ENCODE measurements at places on chromosomes 12 and 14. TPM values are rescaled to one million over a fixed set of nuclear protein-coding genes. Genes with fewer than 3 reads are reported as not detected.

DNA sequence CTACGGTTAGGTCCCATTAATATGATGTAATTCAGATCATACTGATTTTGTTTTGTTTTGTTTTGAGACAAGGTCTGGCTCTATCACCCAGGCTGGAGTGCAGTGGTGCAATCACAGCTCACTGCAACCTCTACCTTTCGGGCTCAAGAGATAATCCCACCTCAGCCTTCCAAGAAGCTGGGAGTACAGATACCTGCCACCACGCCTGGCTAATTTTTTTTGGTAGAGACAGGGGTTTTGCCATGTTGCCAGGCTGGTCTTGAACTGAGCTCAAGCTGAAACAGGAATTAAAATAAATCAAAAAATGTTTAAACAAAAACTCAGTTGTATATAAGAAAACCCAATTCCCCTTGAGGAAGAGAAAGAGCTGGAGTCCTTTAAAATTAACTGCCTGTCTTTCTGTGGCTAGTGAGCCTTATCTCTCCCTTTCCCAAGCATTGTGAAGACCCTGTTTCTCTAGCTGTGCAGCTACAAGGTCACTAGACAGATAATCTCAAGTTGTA lies 17.7 kb upstream of the ANAPC7 start:
- no peak for DNase-seq

DNA sequence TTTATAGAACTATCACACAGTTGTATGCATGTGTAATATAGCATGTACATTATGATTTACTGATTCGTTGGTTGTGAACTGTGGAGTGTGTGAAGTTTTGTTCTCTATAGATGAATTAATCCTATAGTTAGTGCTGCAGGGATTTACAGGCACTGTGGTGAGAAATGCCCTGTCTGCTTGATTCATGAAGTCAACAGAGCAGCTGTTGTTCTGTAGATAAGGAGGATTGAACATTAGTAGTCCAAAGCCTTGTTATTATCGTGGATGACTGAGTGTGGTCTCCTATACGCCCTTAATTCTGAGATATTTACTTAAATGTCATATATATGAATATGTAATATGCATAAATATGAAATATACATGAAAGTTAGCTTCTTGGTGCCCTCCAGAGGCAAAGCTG lies 98.3 kb downstream of the DNAH10 start:
- DNase-seq = no peak

DNA sequence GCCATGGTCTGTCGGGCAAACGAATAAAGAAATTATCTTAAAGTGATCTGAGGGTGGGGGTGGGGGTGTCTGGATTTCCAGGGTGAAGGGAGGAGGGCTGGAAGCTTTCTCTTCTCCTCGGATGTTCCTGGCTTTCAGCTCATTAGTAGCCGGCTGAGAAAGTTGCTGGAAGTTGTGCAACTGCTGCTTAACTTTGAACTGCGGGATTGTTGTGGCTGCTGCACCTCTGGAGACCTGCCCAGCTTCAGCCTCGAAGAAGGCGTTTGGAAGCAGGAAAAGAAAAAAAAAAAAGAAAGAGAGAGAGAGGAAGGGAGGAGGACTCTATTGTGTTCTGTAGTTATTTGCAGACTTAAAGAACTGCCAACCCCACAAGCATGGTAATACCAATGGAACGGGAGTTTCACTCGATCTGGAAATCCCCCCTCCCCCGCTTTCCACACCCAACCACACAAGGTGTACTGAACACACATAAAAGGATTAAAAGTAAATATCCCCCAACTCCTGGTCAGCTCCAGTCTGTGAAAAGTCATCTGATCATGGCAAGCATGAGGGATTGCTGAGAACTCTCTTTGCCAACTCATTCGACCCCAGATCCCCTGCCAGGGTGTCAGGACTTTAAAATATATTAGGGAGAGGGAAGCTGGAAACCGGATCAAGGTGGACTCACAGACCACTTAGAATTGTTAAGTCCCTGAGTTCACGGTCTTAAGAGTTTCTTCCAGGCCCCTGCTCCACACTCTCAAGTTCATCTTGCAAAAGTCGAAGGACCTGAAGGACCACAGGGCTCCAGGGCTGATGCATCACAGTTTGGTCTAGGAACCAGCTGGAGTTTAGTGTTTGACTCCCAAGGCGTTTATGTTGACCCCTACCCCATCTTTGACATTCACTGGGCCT lies at the start of gene RASSF9:
TSS of gene RASSF9 (minus strand) at position 213 of the 894 bp plus-strand sequence. CDS start at position 5, 208 bp downstream.
- DNase-seq = peak; percentile 88

GRCh38 chr12:120225852-120226640 lies 25.1 kb upstream of the RPLP0 start:
- DNase-seq = no peak

- DNase-seq = no peak
Observed at GRCh38 chr14:63891148-63891975, 38.6 kb downstream of the SYNE2 start.

EXOC3L4 gene
- total RNA-seq = not detected

TGM1 gene
- total RNA-seq = 0.74 TPM

- no peak for DNase-seq
Observed at GRCh38 chr14:53126731-53127130, 26.4 kb downstream of the DDHD1 start.

DNA sequence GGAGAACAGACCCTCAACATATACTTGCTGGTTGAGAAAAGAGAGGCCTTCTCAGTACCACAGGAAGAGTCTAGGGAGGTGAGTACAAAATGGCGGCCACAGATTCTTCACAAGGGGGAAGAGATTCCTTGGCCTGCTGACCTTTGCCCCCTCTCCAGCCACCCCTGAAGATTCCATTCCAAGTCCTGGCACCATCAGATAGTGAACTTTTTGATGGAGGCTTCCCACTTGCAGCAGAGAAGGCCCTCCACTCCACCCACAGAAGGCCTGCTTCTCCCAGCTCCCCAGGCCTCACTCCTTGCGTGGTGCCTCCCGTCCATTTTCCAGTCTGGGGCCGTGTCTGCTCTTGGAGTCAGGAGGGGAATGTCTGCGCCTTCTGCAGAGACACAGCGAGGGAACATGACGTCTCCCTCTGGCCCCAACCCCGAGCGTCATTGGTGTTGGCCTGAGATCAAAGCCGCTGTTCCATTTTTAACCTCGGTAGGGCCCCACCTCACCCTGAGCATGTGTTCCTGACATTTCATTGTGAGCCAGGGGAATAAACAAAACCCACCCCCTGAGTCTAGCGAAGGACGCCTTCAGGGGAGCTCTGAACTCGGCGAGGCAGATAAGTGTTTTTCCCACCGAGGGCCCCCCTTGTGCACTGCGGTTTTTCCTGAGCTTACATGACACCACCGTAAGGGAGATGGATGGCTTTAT lies 268.7 kb upstream of the TBX3 start:
- DNase-seq = no peak

GRCh38 chr12:14962797-14963196 lies 1.4 kb upstream of the ARHGDIB start:
- DNase-seq = no peak

CCDC92 gene
- total RNA-seq = 10.2 TPM

- DNase-seq = no peak
Observed at GRCh38 chr14:48111151-48111550, 435.7 kb upstream of the MDGA2 start.

DNA sequence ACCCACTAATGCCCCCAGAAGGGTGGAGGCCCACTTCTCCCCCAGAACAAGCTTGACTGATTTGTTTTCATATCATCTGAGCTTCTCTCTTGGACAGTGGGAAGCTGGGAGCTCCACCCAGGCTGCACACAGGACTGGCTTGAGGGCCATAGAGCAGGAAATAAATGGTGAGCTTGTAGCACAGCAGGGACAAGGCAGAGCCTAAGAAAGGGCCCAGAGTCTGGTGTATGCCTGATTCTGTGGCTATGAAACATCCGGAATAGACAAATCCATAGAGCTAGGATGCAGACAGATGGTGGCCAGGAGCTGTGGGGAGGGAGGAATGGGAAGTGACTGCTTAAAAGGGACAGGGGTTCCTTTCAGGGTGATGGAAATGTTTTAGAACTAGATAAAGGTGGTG lies 79.0 kb downstream of the ARL6IP4 start:
- DNase-seq = no peak

DNA sequence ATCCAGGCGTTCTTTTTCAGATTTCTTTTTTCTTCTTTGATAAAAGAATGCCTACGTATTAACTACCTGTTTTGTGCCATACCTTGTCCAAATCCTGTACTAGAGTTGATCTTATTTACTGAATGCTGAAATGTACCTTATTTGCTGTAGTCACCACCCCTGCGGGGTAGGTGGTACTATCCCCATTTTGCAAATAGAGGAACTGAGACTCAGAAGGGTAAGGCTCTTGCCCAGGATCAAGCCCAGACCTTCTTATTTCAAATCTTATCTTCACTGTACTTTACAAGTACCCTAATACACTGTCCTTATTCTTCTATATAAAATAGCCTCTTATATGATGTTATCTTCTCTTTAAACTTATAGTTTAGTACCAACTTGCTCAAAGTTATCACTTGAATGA lies 206.5 kb downstream of the SLC41A2 start:
- DNase-seq = no peak

SALL2 gene
- total RNA-seq = 0.06 TPM

GRCh38 chr14:39368261-39368959 lies 63.8 kb downstream of the FBXO33 start:
- DNase-seq = peak; percentile 52

PCED1B gene
- total RNA-seq = 1.1 TPM

GRCh38 chr12:69932676-69933552 lies 107.9 kb downstream of the MYRFL start:
- no peak for DNase-seq

GPR135 gene
- total RNA-seq = 2.1 TPM

DNA sequence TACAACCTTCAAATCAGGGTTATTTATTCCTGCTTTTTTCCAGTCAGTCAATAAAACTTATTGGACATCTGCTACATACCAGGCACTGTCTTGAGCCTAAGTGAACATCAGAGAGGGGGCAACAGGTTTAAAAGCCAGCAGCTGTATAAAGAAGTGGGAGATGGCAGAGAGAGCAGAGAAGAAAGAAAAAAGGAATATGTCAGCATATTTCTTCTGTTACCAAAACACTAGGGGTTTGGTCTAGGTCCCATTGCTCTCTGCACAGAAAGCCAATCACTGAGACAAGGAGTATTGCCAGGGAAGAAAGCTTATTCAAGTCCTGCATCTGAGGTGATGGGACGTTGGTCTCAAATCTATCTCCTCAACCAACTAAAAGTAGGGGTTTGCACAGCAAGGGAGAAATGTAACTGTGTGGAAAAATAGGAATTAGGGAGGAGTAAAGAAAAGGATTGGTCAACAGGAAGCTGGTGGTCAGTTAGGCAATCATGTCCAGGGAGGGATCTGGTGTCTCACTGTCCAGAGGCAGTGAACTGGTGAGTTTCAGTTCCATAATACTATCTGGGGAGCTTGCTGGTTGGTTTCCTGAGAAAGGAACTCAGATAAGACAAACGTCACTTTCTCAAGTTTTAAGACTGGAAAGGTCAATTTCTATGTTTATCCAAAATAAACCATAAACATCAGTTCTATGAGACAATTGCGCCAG lies 107.5 kb downstream of the PHLDA1 start:
- no peak for DNase-seq

- no peak for DNase-seq
Observed at GRCh38 chr14:76294876-76295275, 81.1 kb upstream of the ESRRB start.

PLA2G1B gene
- not detected for total RNA-seq

- DNase-seq = no peak
Observed at GRCh38 chr12:48041591-48042423, 37.5 kb upstream of the COL2A1 start.

DNA sequence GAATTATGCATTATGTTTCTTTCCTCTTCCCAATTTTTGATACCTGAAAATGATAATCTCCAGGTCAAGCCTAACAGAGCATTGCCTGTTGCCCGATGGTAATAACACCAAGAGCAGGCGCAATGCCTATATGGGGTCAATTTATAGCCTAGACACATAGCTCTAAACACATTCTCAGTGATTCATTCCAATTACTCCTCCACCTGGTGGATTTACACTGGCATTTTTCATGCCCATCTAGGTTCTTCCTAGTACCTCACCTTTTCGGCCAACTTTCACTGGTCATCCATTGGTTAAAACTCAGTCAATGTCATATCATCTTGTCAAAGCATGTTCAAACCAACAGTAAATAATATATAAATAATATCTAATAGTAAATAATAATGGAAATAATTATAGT lies 53.1 kb downstream of the EIF2S3B start:
- no peak for DNase-seq

ACVRL1 gene
- 4.1 TPM for total RNA-seq

GRCh38 chr14:95659990-95660385 lies 26.2 kb upstream of the TCL1B start:
- no peak for DNase-seq

GRCh38 chr12:23337213-23337612 lies 612.3 kb downstream of the SOX5 start:
- no peak for DNase-seq

SOX5 gene
- total RNA-seq = 2.5 TPM

- DNase-seq = no peak
Observed at GRCh38 chr14:71344506-71344905, 437.2 kb downstream of the PCNX1 start.

DNA sequence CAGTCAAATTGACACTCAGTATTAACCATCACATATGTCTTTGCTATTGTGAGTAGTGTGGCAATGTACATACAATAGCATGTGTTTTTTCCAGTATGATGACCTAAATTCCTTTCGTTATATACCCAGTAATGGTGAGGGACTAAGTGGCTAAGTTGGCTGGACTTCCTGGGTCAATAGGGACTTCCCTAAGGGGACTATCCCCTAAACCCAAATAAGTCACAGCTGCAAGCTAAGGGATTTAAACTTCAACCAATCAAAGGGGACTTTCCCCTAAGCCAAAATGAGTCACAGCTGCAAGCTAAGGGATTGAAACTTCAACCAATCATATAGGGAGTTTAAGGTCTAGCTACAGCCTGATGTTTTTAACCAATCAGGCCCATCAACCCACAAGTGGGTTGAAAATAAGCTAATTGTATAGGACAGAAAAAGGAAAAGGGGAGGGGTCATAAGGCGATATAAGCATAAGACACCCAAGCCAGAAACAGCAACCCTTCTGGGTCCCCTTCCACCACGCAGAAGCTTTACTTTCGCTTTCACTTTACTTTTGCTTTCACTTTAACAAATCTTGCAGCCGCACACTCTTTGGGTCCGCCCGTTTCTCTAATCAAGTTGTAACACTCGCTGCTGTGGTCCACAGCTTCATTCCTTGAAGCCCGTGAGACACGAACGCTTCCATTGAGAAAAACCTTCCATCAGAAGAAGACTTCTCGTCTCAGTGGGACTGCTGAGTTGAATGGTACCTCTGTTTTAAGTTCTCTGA lies 404.4 kb downstream of the FLRT2 start:
- DNase-seq = peak; percentile 91

ANG gene
- total RNA-seq = 9.2 TPM

DNA sequence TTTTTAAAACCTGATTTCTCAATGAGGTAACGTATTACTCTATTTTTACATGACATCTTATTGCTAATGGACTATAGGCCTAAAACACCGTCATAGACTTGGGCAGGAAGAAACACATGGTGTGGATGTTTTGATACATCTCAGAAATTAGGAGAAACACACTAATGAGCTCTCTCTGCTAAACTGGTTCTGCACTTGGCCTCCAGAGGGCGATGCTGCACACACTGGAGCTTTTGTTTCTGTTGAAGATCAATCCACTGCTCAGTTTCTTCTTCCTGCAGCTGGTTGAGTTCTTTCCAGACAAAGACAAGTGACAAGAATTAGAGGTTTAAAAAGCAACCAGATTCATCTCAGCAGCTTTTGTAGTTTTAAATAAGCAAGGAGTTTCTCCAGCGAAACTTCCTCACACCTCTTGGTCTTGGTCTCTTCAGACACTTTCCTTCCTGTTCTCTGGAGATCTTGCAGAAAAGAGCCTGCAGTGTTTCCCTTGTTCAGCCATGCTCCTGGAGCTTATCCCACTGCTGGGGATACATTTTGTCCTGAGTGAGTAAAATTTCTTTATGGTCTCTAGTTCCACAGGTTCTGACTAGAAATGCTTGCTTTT lies 178.5 kb upstream of the OR4E1 start:
- DNase-seq = peak; percentile 28

GRCh38 chr14:57686304-57686703 lies 179.6 kb downstream of the SLC35F4 start:
- DNase-seq = no peak

Measured in H4 (cell line).